Glutamatergic neuron (in vitro differentiated cells): ENCODE measurements at places on chromosomes 4 and X.

DNA sequence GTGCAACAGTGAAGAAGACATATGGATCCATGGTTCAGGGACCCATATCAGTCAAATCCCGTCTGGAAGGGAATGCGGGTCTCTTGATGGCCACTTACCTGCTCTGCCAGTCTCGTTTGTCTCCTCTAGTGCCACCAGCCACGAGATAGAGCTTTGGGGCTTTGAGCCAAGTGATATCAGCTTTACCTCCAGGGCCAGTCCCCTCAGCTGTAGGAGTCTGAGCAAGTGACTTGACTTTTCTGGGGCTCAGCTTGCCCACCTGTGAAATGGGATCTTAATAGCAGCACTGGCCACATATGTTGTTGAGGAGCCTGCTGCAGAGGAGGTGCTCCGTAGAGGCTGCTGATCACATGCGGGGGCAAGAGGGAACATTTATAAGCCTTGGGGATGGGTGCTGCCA is 1.2 kb downstream of the SLC2A9 start:
- DNase-seq = no peak

DNA sequence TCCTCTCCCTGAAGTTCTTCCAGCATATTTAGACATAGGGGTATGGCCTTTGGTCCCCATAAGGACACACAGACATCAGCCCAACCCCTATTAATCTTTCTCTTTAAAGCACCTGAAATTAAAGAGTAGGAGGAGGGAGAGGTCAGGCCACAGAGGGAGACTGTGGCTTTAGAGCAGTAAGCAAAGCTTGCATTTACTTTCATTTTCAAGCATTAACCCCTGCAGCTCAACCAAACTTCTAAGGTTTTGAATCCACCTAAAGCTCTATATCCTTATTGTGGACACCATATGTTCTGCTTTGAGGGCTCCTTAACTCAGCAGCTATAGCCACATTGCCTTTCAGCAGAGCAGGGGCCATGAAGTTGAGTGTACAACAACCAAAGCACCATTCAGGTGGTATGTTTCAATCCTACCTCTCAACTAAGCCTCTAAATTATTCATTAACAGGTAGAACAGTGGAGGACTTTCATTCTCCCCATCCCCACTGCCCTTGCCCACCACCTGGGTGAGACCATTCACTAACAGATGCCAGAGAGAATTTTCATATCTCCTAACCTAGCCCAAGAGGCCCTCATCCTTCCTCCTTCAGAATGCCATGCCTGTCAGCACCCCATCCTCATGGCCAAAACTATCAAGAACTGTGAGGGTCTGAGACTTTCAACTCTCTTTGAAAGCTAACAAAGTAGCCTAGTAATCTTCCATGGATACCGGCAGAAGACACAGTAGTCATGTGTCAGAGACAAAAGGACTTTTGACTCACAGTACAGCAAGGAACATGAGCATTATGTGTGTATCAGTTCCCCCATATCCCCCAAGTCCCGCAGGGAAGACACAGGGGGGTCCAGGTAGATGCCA is 20.8 kb downstream of the LIN54 start:
- no peak for DNase-seq

DNA sequence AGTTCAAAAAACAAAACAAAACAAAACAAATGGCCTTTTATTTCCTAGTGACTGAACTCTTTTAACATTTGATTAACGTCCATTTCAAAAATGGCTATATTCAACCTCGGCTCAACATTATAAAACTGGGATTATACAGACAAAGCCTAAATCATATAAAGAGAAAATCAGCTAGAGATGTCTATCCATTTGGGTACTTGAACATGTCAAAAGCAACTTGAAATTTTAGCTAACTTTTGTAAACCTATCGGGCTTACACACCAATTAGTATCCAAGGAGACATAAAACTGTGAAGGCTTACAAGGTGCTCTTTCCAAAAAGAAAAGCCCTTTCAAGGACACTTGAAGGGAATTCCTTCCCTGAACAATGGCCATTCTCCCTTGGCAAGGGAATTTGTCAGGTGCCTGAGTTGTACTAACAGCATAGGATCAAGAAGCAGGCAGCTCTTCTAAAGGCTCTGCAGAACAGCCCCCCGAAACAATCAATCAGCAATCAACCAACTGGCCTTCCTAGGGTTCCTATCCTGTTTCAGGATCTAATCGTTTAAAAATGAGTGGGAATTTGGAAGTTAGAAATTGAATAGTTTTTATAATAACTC is 633.7 kb upstream of the HTR2C start:
- no peak for DNase-seq

DNA sequence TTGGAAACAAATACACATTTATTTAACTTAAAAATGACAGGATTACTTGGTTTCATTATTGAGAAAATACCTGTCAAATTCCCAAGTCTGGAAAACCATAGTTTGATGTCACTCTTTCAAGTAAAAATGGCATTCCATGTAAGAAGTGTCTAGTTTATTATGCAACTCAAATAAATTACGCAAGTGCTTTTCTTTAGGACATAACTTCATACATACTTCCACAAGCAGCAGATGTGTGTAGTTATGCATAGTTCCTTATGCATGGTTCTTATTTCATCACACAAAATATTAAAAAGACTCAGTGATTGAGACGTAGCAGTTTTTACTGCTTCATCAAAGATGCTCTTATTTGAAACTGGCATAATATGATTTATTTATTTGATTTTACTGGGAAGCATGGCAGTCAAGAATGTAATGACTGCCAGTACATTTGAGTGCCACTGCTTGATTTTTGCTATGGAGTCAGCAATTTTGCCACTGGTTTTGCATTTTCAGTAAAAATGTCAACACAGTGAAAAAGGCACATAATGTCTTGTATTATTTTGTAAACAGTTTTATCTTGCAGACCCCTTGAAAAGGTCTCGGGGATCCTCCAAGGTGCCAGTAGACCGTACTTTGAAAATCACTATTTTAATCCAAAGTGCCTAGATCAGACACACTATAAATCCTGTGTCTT is 62.1 kb downstream of the CLCN3 start:
- DNase-seq = no peak

DNA sequence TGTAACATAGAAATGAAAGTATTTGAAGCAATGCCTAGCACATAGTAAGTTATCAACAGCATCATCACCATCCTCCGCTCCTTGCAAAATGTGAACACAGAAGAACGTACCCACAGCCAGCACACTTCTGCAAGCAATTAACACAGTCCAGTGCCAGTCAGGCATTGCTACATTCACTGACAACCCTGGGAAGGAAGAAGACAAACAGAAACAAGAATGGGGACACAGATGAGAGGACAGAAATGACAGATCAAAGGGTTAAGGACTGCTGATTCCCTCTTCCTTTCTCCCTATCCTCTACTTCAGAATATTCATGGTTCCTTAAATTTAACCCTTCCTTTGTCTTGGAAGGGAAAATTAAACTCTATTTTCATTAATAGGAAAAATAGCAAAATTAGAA is 53.1 kb downstream of the CHM start:
- DNase-seq = no peak

DNA sequence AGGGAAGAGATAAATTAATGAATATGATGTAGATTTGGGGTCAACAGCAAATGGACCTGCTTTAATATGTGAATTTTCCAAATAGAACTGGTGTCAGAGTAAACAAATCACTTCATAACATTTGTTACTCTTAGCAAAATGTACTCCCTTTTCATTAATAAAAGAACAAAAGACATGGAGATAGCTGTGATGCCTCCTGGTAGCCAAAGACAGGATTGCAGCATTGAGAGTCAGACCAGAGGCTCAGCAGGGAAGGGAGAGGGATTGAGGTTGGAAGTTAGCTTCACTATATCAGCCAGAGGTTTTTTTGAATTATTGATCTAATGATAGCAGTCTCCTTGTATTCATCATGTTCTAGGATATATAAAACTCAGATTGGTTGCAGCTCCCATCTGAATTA is 17.4 kb upstream of the RAB40A start:
- DNase-seq = no peak

DNA sequence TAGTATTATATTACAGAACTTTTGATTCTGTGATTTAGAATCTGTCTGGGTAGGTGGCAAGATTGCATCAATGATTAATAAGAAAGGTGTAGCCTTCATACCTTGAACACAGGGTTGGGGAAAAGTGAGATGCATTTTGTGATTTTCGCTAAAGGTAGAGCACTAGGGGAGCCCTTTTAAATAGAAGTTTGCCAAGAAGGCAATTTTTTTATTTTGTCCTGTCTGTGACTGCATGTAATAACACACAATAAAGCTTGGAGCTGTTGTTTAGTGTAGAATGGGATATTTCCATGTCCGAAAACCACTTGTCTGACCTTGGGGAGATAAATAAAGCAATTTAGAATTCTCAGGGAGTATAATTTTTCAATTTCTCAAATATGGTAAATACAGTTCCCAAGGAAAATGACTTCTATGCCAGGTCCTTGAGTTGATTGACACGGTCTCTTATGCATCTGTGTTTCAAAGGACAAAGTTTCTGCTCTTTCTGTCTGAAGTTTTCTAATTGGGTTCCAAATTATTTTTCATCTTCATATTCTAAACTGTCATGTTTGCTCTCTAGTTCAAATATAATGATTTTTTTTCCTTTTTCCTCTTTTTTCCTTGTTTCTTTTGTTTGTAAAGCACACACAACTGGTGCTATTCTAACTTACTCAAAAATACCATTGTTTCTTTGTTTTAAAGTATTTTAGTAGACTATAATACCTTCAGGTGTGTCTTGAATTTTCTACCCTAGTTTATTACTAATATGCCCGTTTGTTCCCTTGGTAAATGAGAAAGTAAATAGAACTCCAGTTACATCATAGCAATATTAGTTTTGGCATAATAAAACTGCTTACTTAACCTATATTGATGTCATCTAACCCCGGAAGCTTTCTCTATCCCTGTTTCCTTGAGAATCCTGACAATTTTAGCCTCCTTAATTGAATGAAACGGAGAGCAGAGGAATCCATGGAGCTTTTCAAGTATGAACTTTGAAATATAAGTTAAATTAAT is 87.8 kb upstream of the BMPR1B start:
- DNase-seq = no peak

- DNase-seq = no peak
Observed at GRCh38 chrX:70504772-70505450, 60.3 kb downstream of the DLG3 start.

DNA sequence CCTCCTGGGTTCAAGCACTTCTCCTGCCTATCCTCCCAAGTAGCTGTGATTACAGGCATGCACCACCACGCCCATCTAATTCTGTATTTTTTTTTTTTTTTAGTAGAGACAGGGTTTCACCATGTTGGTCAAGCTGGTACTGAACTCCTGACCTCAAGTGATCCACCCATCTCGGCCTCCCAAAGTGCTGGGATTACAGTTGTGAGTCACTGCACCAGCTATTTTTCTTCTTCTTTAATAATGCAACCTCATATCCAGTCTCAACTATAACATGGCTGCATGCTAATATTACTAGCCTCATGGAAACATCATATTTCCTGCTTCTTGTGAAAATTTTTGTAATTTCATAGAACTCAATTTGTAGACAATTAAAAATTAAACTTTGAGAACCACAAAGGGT is 706.5 kb downstream of the KCTD8 start:
- no peak for DNase-seq

GRCh38 chrX:101057093-101057714 is 5.3 kb upstream of the TRMT2B start:
- DNase-seq = no peak
